GM10248 (cell line): ENCODE measurements at places on chromosomes 1 and 21.

DNA sequence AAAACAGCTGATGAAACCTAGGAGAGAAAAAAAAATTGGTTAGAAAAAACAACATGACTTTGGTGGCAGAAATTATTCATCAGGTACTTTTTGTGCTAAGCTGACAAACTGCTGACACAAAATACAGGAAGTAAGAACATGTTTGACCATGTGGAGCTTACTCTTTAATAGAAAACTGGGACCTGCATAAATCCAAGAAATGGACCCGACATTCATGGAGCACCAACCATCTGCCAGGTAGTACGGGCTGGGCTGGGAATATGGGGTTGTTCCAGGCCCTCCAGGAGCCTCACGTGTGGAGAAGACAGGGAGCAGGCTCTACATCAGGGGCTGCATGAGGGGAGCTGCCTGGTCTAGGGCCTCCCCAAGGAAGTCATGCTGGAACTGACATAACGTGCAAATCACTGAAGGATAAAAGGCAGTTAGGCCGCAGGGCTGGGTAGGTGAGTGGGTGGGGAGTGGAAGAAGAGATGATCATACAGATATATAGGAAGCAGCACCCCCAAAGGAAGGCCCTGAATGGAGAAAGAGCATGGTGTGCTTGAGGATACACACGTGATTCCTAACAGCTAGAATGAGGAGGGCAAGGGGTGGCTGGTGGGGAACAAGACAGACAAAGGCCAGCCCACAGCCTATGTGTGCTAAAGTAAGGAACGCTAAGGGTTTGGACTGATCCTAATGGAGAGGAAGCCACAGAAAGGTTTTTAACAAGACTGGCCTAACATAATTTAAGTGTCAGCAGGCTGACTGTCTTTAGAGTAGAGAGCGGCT lies 26.1 kb downstream of the CD58 start:
- DNase-seq = no peak

GRCh38 chr1:84143796-84144565 lies at the start of gene PRKACB:
PRKACB (plus strand) TSS chr1:84144271; CDS start chr1:84144362, 91 bp downstream.
- peak; percentile 18 for DNase-seq

GRCh38 chr1:94873520-94874351 lies 53.2 kb downstream of the CNN3 start:
- DNase-seq = no peak

GRCh38 chr21:16773206-16773605 lies 739.6 kb upstream of the CXADR start:
- no peak for DNase-seq

DNA sequence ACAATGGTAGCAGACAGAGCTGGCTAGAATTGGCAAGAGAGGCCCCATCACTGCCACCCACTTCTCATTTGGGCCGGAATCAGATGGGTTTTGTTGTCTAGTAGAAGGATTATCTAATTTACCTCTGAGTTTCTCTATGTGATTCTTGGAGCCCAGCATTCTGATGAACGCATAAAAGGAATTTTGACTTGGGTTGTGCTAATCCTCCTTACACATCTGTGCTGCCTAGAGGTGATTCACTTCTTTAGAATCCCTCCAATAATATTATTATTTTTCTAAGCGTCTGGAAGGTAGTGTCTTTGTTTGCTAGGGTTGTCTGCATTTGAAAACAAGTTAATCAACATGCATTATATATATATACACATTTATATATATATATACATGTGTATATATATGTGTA lies 118.1 kb downstream of the RUNX1 start:
- DNase-seq = no peak

GRCh38 chr1:38724160-38725131 lies 135.1 kb downstream of the RRAGC start:
- no peak for DNase-seq

DNA sequence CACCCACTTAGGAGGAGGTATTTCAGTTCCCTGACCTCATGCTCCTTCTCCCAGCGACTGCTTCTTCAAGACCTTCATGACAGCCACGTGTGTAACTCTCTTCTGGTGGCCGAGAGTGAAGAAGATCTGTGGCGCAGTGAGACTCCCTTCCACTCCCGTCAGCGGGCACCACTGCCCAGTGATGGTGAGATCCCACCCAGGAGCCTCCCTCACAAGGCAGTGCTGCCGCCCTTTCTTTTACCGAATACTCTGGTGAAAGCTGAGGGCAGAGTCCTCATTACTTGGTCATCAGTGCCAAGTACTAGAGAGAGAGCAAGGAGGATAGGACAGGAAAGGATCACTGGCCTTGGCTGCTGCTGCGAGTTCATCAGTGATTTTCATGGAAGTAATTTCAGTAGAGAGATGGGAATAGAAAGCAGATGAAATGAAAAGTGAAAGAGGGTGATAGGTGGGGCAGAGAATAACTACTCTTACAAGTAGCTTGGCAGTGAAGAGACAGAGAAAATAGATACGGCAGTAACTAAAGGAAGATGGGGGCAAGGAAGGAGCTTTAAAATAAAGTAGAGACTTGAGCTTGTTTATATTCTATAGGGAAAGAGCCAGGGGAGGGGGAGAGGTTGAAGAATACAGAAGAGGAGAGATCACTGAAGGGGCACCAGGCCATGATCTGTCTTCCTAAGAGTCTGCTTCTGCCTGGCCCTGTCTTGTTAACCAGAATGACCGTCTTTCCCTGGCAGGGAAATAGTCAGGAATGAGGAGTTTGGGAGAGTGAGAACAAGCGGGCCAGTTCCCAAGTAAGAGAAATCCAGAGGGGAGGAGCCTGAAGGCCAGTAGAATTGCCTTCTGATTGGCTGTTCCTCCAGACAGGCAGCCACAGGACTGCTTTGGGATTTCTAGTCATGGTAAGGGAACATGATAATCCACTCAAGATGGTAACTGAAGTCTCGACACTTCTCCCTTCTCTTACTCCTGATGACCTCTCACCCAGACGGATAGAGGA lies 18.3 kb downstream of the HYI start:
- DNase-seq = no peak

- DNase-seq = no peak
Measured at GRCh38 chr1:53132176-53132575, 10.3 kb downstream of the SLC1A7 start.

GRCh38 chr1:40625076-40625475 lies 40.4 kb downstream of the RIMS3 start:
- no peak for DNase-seq

GRCh38 chr1:20684651-20685050 lies 23.5 kb upstream of the DDOST start:
- no peak for DNase-seq

DNA sequence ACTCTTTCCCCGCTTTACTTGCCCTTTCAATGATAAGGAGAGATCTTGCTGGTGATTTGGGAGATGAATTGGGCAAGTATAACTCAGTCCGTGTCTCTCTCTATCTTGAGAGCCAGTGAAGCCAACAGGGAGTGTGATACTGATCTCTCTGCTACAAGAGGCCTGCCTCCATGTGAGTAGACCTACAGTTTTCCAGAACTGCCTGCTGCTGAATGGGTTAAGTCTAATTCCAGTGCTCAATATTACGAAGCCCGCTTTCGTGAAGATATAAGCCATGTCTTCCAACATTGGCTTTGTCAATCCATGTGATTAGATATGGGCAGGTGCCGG lies 92.6 kb downstream of the ADCY10 start:
- no peak for DNase-seq

- DNase-seq = no peak
Measured at GRCh38 chr1:203996126-203996525, 76.8 kb upstream of the SOX13 start.

GRCh38 chr1:9361630-9362260 lies 69.1 kb downstream of the SPSB1 start:
- no peak for DNase-seq

- DNase-seq = no peak
Measured at GRCh38 chr1:192284927-192285326, 31.9 kb upstream of the RGS21 start.

DNA sequence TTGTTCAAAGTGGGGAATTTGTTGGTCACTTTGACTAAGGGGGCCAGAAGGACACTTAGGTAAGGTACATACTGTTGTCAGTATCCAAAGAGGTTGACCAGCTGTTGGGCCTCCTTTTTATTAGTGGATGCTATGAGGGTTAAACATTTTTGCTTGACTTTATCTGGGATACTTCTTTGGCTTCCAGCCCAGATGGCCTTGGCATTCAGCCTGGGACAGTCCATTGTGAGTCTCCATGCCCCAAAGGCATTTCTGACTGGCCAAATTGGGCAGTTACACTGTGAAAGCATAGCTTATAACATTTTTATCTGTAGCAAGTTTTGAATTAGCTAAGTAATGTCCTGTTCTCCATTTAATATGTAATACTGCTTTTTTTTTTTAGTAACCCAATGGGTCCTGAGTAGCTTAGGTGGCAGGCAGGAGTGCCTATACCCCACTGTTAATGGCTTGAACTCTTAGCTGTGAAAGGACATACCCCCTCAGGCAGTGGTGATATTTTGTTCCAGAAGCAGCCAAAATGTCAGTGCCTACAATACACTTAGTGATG lies 35.4 kb upstream of the CD1D start:
- DNase-seq = no peak

DNA sequence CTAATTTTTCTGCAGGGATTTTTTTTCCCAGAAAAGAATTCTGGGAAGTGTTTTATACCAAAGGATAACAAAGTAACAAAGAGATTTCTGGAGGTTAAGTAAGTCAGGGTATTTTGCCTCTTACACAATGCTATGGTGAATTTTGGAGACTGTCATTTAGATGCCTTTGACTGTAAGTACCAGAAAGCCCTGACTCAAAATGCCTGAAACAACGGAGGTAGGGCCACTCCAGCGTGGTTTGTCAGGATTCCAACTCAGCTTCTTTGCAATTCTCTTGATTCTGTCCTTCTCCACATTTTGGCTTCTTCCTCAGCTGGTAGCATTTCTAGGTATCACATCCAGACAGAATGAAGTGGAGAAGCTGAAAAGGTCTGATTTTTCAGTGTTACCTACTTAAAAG lies 106.5 kb downstream of the UCHL5 start:
- DNase-seq = no peak

GRCh38 chr1:198556971-198557370 lies 16.5 kb upstream of the ATP6V1G3 start:
- peak; percentile 22 for DNase-seq

DNA sequence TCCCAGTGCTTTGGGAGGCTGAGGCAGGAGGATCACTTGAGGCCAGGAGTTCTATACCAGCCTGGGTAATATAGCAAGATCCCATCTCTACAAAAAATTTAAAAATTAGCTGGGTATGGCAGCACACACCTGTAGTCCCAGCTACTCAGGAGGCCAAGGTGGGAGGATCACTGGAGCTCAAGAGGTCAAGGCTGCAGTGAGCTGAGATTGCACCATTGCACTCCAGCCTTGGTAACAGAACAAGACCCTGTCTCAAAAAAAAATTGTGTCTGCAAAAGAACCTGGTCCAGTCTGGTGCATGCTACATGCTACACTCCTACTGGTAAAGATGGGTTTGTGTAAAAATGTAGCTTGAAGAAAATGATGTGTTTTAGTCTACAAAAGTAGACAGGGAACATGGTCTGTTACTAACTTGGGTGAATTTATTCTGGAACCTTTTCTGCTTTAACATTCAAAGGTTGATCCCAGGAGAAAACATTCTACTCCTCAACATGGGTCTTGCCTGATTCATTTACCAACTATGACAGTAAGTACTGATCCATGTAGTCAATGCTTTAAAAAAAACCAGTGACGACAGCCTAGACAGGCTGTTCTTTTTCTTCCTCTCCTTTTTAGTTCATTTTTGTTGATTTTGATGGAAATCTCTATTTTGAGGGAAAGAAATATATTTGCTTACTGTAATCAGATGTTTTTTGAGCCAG lies 32.7 kb upstream of the ENAH start:
- no peak for DNase-seq
